ENCODE measurements at places on chromosomes 12 and 14. TPM values are rescaled to one million over a fixed set of nuclear protein-coding genes. Genes with fewer than 3 reads are reported as not detected.
A peak's percentile ranks its signal among the peaks of the same experiment; 100 is the strongest.

DNA sequence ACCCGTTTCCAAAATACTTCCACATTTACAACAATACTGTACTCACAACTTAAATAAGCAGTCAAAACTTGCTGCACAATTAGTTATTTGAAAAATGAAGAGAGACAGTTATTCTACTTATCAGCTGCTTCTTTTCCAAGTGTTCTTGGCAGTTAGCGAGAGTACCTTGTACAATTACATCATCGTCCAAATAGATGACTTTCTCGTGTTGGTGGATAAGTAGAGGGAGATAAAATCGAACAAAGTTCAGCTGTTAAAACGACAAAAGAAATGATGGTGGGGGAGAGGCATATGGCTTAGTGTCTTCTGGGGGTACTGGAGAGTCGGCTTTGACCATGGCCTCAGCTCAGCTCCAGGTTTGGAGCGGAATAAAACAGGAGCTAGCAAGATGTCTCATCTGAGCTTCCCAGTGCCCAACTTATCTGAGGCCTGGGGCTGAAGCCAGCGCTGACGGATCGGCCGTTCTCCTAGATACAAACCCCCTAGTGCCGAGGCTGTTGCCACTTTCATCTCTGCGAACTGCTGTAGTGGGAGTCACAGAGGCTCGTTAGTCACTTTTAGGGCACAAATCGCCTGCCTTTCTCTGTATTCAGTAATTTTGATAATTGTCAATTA, 31.7 kb downstream of the TDG start:
- peak; percentile 88 for DNase-seq

- DNase-seq: no peak
Observed at GRCh38 chr12:47366157-47366556, 286.4 kb upstream of the AMIGO2 start.

DNA sequence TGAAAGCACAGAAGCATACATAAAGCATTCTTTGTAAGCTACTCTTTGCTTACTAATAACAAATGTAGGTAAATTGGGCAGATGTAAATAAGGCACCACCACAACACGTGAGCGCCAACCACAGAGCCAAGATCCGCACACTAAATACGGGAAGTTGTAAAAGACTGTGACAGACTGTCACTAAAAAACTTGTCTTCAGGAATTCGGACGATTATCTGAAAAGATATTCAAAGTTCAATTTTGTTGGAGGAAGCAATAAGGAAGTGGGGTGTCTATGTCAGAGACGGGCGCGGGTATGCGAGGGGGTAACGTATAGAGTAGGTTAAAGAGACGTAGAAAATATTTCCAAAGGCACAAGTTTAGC, 1.5 kb upstream of the HSP90B1 start:
- DNase-seq: no peak

DNA sequence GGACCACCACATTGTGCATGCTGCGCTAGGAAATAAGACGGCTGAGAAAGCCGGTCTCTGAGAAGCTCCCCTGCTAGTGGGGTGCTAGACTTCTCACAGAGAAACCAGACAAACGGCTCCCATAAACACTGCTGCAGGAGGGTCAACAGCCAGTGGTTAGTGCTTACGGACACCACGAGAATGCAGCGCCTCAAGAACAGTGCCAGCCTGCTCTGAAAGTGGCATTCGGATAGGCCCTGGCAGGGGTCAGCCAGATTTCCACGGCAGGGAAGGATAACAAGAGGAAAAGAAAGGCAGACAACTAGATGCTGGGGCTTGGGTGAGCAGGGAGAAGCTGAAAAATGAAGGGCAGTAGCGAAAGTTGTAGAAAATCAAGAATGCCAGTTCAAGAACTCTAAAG, 26.4 kb downstream of the PPTC7 start:
- no peak for DNase-seq

GRCh38 chr14:36224176-36224575, 47.7 kb upstream of the PTCSC3 start:
- no peak for DNase-seq

NDUFB1 gene
- 374 TPM for total RNA-seq

Measured in sigmoid colon (tissue), 7 donors.